Natural killer cell treated with Interleukin-12 subunit alpha and Interleukin-12 subunit beta and Interleukin-15 and Interleukin-18, amount 100 ng/mL, for 72 hours (primary cell): ENCODE measurements at places on chromosomes 5 and 9. TPM values are rescaled to one million over a fixed set of nuclear protein-coding genes. Genes with fewer than 3 reads are reported as not detected.

GRCh38 chr5:150224483-150225027 is 34.7 kb downstream of the SLC6A7 start:
- H3K27ac ChIP-seq = no peak overlapping the region
- no peaks in the 10 kb centered on the region for H3K4me1 ChIP-seq
- no peak for DNase-seq
- no peak overlapping the region for H3K4me3 ChIP-seq

DNA sequence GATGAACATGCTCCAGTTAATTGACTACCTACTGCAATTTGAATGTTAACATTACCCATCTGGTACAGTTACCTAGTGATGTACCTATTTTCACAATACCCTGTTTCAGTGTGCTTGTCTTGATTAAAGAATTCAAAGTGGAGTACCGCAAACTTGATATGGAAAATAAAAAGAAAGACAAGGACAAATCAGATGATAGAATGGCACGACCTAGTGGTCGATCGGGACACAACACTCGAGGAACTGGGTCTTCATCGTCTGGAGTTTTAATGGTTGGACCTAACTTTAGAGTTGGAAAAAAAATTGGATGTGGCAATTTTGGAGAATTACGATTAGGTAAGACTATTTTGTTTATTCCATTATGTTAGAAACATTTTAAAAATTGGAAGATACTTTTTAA is 33.5 kb downstream of the CSNK1G3 start:
- H3K27ac ChIP-seq = peak overlapping the region; percentile 22
- H3K4me3 ChIP-seq = no peak overlapping the region
- peaks cover 5% of the 10 kb centered on the region for H3K36me3 ChIP-seq
- H3K4me1 ChIP-seq = peaks cover 36% of the 10 kb centered on the region
- DNase-seq = no peak
- H3K27me3 ChIP-seq = no peaks in the 10 kb centered on the region

DNA sequence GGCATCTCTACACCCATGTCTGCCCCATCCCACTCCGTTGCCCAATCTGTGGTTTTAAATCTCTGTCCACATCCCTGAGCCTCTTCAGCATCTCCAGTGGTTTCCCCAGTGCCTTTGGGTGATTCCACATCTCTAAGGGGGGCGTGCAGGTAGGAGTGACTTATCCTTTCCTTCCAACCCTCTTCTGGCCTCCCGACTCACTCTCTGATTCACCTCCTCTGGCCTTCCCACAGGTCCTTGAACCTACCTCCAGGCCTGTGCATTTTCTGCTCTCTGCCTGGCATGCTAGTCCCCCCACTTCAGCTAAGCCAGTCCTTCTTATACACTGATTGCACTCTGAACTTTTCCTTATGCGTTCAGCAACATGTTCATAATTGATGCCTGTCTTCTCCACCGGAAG is 99.0 kb downstream of the RALGPS1 start:
- H3K4me1 ChIP-seq = no peaks in the 10 kb centered on the region
- no peak overlapping the region for H3K4me3 ChIP-seq
- no peaks in the 10 kb centered on the region for H3K36me3 ChIP-seq

GRCh38 chr5:16456103-16456832 is 9.3 kb downstream of the ZNF622 start:
- DNase-seq = no peak
- peak overlapping the region; percentile 61 for H3K4me3 ChIP-seq
- H3K4me1 ChIP-seq = peaks cover 56% of the 10 kb centered on the region
- H3K27me3 ChIP-seq = no peaks in the 10 kb centered on the region
- H3K27ac ChIP-seq = peak overlapping the region; percentile 69

The NUTM2F gene
- not detected for total RNA-seq

DNA sequence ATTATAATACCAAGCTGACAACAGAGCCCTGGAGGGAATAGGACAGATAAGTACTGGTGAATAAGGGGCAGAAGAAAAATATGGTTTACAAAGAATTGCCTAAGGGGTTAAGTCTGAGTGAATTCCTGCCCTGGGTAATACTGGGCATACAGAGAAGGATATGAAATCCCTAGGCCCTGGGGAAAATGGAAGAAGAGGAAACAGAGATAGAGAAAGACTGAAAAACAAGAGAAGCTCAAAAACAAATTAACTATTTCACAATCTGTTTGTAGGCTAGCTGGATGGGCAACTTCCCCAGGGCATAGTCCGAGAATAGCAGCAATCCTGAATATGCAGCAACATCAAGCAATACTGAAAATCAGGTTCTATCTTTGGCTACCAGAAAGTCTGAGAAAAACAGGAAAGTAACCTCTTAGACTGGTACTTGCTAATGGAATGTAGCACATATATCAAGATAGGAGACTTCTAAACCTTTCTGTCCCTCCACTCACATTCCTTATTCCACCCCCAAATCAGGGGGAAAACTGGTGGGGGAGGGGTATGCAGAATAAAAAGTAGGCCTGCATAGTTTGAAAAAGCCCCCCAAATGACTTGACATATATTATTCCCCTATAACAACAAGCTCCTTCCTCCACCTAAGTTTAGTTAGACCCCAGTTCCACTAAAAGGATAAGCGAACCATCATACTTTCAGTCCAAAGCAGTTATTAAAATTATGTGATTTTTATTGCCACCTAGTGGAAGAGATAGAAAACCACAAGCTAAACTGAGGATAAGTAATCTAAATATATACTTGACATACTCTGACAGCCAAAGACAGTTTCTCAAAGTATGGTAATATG is 20.6 kb downstream of the SLC38A9 start:
- H3K36me3 ChIP-seq = no peaks in the 10 kb centered on the region
- no peak for DNase-seq
- H3K4me1 ChIP-seq = no peaks in the 10 kb centered on the region
- H3K27ac ChIP-seq = no peak overlapping the region
- H3K27me3 ChIP-seq = no peaks in the 10 kb centered on the region

- H3K4me1 ChIP-seq = no peaks in the 10 kb centered on the region
- peaks cover 4% of the 10 kb centered on the region for H3K27me3 ChIP-seq
- H3K36me3 ChIP-seq = no peaks in the 10 kb centered on the region
- no peak overlapping the region for H3K4me3 ChIP-seq
Observed at GRCh38 chr5:79845448-79846197, 145.4 kb downstream of the MTX3 start.

DNA sequence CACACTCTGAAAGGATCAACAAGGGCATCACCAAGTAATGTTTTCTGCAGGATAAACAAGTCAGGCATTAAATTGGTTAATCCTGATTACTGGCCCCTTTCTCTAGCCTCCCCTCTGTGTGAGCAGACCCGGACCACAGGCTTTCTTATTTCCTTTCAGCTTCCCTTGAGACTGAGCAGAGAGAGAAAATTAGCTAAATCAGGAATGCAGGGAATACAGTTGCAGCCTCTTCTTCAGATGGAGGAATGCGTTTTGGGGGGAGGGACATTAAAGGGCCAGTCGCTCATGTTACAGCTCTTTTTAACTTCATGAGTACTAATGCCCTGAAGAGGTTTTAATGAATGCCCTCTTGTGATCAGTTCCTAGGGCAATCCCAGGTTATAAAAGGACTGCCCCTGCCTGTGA is 19.8 kb downstream of the PCDHAC2 start:
- H3K27me3 ChIP-seq = no peaks in the 10 kb centered on the region
- H3K4me1 ChIP-seq = no peaks in the 10 kb centered on the region
- no peak for DNase-seq
- no peak overlapping the region for H3K27ac ChIP-seq
